Brain (organoid and tissue), 16 donors: ENCODE measurements at places on chromosomes 5 and 9. TPM values are rescaled to one million over a fixed set of nuclear protein-coding genes. Genes with fewer than 3 reads are reported as not detected.
A peak's percentile ranks its signal among the peaks of the same experiment; 100 is the strongest.

GRCh38 chr9:6229619-6230018 lies 14.0 kb downstream of the IL33 start:
- no peak for DNase-seq

DNA sequence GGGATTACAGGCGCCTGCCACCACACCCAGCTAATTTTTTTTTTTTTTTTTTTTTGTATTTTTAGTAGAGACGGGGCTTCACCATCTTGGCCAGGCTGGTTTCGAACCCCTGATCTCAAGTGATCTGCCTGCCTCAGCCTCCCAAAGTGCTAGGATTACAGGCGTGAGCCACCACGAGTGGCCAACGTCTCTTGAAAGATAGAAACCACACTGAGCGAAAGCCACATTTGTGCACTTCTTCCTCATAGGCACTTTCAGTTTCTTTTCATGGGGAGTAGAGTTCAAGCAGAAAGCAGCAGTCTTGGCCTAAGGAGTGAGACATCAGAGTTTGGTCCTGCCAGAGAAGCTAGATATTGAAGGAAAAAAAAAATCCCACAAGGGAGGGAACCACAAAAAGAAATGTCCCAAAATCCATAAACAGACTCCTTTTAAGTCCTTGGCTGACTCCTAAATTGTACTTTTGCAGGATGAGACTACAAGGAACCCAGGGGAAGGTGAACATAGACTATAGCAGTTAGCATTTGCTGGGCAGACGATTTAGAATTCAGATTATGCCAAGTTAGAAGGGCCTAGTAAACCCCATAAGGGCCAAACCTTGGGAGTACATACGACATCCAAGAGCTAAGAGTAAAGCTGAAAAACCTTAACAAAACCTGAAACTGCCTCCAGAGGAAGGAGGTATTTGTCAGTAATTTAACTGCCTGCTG lies 43.9 kb upstream of the GLIPR2 start:
- DNase-seq: no peak

- DNase-seq: no peak
These were observed 526 bp upstream of the STXBP1 start for GRCh38 chr9:127611603-127611898.

DNA sequence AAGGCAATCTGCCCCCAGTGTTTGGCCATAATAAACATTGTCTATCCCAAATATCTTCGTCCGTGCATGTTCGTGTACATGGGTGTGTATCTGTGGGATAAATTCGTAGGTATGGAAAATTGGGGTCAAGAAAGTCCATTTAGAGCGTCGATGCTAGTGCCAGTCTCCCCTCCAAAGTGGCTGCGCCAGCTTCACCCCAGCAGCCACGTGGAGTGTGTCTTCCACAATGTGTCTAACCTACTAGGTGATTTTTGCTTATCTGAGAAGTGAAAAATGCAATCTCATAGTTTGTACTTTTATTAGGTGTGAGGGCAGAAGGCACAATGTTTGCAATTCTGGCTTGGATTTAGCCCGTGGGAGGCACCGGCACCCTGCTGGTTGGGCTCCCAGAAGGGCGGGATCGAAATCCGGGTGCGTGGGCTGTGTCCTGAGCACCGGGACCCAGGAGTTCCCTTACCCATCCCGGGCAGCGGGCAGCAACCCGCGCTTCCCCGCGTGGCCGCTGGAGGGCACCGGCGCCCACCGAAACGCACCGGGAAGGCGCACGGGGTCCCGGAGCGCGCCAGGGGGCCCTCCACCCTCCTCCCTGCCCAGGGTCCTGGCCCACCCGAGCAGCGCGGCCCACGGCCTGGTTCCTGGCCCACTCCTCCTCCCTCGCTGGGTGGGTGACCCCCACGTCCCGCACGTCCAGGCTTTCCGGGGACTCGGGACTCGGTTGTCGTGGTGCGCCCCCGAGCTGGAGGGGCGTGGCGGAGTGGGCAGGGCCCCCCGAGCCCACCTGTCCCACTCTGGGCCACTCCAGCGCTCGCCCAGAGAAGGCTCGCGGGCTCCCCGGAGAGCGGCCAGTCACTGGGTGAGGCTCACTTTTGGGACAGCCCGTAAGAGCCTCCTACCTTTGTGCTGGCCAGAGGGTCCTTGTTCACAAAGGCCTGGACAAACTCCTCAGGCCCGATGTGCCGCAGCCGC lies 55.4 kb upstream of the RNF130 start:
- DNase-seq: no peak

DNA sequence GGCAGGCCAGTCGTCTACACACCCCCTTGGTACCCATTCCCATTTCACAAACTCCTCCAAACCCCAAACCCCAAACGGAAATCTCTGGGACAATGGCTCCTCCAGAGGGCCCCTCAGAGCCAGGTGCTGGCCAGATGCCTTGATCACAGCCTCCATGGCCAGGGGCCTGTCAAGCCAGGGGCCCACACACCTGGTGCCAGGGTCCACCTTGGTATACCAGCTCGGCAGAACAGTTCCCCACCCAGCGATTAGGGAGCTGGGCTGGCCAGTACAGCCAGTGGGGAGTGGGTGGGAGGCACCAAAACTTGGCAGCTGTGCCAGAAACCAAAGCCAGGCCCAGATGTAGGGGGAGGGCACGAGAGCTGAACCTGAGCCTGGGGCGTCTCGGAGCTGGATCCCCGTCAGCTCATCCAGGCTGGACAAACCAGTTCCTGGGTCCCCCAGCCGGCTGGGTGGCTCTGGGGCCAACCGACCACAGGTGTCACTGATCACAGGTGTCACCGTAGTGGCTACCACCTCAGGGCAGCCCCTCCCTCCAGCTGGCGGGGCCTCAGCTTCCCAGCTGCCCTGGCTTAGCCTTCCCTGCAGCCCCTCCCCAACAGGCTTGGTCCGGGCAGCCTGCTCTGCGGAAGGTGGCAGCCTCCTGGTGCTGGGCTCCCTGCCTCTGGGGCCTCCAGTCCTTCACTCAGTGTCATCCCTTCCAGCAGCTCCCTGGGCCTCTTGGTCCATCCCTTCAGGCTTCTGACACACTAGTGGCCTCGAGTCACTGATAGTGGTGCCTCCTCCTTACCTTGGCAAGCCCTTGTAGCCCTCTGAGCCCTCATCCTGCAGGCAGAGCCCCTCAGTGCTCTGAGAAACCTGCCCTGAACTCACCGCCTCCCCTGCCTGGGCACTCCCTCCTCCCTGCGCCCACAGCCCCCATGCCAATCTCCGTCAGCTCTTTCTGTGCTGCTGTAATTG lies 6.6 kb upstream of the RMND5B start:
- DNase-seq: no peak

GRCh38 chr5:133404724-133405123 lies 207.6 kb downstream of the FSTL4 start:
- DNase-seq: no peak

DNA sequence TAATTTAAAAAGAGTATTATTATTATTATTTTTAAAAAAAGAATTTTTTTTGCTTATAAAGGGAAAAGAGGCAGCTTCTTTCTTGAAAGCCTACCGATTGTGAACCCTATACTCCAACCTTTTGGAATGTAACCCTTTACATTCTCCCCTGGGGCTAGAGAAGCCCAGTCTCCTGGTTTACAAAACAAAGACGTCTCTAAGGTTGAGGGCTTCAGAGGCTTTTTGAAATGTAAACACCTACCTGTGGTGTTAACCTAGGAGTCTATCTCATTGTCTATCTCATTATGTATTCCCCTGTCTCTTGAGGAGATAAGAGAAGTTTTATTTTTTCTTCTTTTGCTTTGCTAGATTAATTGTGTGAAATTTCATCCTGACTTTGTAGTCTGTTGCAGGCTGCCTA lies 4.7 kb downstream of the TNFSF8 start:
- DNase-seq: no peak

- DNase-seq: no peak
These were observed 66.3 kb downstream of the MRPL36 start for GRCh38 chr5:1733369-1733768.

DNA sequence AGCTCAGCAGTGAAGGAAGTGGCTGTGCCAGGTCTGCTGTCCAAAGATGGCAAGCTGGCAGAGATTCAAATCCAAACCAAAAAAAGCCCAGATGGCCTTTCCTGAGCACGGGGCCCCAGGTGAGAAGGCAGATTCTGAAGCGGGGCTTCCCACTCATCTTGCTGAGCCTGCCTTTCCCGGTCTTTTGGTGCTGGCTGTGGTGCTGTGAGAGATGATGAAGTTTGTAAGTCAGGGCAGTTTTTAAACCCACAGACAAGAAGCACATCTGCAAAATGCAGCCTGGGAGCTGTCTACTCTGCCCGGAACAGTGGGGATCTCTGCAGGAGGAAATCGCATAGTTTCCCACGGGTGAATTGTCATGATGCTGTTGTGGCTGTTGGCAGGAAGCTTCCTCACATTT lies 85.0 kb upstream of the IRX4 start:
- no peak for DNase-seq

DNA sequence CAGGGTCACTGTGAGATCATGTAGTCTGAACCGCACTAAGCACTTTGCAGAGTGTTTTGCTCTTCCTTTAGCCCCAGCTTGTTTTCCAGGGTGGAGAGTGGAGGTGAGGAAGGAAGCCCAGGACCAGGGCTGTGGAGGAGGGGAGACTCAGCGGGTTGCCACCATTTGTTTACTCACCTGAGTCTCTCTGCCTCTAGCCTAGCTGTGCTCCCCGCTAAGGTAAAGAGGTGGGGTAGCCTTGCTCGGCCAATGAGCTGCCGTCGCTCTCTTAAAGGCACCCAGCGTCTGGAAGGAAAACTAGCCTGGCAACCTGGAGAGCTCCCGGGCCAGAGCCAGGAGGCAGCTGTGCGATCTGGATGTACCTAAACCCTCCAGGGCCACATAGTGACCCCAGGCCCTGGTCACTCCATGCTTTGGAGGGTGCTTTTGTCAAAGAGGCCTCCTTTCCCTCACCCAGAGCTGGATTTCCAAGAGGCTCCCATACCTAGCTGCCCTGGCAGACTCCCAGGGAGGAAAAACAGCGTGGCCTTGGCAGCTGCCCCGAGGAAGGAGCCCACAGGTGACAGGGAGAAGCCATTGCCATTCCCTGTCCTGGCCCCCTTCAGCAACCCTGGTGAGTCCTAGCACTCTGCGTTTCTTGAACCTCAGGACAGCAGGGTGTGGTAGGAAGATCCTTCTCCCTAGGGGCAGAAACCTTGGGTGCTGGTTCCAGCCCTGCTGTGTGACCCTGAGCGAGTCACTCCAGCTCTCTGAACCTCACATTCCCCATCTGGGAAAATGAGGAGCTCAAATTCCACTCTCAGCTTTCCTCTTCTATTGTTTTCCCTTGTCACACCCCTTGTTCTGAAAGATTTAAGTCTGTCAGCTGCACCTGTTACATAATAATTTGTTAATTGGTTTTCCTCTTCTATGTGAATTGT lies 42.4 kb upstream of the LARP1 start:
- no peak for DNase-seq

GRCh38 chr5:103003872-103004271 lies 116.1 kb downstream of the GIN1 start:
- DNase-seq: peak; percentile 21

DNA sequence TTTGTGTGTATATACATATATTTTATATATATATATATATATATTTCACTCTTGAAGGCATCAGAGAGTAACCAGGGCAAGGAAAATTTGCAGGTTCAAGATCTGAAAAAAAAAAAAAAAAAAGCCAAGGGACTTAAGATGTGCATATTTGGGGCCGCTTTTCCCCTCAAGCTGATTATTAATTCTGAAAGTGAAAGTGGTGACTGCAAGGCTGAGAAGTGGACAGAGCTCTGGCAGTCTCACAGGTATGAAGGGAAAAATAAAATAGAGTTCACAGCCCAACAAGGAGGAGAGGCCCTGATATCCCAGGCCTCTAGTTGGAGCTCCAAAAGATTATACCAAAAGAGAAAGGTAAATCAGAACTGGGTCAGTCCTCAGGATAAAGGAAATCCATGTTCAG lies 234.4 kb upstream of the GAS1 start:
- no peak for DNase-seq

GRCh38 chr9:33880211-33881089 lies 63.5 kb downstream of the UBE2R2 start:
- DNase-seq: no peak

DNA sequence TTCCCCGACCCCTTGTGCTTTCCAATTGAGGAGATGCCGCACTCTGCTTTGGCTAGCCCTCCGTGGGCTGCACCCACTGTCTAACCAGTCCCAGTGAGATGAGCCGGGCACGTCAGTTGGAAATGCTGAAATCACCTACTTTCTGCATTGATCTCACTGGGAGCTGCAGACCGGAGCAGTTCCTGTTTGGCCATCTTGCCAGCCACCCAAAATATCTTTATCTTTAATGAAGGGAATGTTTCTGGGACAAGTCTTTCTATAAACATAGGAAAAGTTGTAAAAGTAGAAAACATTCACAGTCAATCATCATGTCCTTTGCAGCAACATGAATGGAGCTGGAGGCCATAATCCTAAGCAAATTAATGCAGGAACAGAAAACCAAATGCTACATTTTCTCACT lies 147.6 kb downstream of the RPS23 start:
- DNase-seq: no peak

The AGPAT2 gene
- 42.6 TPM for polyA plus RNA-seq

The RELL2 gene
- 13.1 TPM for polyA plus RNA-seq

The DCAF12 gene
- polyA plus RNA-seq: 98.5 TPM

The LIFR gene
- 7.6 TPM for polyA plus RNA-seq

The CPEB4 gene
- 9.2 TPM for polyA plus RNA-seq

The GPR151 gene
- not detected for polyA plus RNA-seq

The COL15A1 gene
- 1.1 TPM for polyA plus RNA-seq

The ROPN1L gene
- polyA plus RNA-seq: 2.0 TPM
